Kasumi-1 (cell line): ENCODE measurements at places on chromosomes 16 and 17.

GRCh38 chr17:41396996-41397660, at the start of gene KRT31:
KRT31 (minus strand) TSS chr17:41397608; CDS start chr17:41397539, 69 bp downstream.
- DNase-seq, result no peak

DNA sequence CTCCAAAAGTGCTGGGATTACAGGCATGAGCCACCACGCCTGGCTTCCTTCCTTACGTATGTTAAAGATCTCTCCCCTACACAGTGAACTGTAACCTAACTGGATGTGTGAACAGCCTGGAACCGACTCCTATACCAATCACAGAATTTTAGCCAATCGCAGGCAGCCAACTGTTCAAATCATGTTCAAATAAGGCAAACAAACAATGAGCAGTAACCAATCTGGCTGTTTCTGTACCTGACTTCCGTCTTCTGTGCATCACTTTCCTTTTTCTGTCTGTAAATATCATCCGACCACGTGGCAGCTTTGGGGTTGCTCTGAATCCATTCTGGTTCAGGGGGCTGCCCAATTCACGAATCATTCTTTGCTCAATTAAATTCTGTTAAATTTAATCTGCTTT, 27.5 kb downstream of the TEKT5 start:
- DNase-seq, result no peak

- no peak for DNase-seq
Measured at GRCh38 chr16:4004206-4004605, 112.0 kb downstream of the ADCY9 start.

- no peak for DNase-seq
Measured at GRCh38 chr16:70746040-70746707, 54.8 kb downstream of the VAC14 start.

DNA sequence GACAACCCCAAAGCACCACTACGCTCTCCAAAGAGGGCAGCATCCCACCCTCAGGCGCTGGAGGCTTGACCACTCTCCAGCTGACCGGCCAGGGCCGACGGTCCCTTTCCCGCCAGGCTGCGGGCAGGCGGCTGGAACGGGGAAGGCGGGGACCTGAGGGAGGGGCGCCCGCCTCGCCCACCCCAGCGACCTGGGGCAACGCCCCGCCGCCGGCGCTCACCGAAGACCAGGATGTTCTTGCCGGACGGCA, 431 bp downstream of the DYNC1LI2 start:
- no peak for DNase-seq

DNA sequence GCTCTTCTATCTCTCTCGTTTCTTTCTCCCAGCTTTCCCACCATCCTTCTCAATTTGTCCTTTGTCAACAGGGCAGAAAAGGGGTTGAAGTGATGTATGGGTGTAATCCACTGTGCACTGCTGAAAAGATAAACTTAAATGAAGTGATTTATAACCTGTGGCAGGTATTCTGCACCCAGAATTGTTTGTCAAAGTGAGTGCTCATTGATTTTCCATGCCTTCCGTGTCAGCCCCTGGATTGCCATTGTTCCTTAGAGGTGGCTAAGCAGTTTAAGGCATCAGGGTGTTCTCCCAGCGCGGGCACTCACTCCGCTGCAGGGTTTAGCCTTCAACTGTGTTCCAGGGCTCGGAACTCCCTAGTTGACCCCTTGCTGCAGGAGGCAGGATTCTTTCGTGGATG, 82.9 kb downstream of the PITPNC1 start:
- DNase-seq, result no peak

GRCh38 chr17:30381340-30381659, 2.6 kb downstream of the CPD start:
- DNase-seq, result no peak

GRCh38 chr16:17538927-17539326, 68.2 kb upstream of the XYLT1 start:
- no peak for DNase-seq

DNA sequence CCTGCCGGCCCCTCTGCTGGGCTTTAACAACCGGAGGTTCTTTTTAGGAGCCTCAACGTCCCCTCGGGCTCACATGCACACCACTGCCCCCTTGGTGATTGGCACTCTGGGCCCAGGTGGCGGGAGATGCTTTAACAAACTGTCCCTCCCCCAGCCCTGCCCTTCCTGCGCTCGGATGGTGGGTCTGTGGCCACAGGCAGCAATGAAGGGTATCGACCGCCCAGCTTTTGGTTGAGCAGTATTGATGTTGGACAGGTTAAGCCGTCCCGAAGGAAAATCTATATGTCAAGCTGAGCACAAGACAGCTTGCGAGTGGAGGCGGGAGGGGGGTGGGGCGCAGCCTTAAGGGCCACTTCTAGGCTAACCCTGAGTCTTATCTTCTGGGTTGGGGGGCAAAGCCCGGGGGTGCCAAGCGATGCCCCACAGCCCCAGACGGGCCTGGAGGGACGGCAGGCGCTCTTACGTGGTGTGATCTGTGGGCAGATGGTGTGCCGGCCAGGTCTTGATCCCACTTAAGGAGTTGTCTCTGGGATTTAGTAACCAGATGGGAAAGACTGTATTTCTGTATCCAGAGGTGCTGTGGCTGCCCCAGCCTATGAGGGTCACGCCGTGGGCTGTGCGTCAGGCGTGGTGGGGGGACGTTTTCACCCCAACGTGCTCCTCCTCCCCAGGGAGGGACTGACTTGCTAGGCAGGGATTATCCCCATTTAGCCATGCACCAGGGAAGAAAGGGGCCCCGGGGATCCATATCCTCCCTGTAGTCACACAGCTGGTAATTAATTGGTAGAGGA, 6.2 kb downstream of the GSE1 start:
- no peak for DNase-seq

GRCh38 chr17:1480747-1481465, 11.6 kb downstream of the MYO1C start:
- DNase-seq, result no peak

DNA sequence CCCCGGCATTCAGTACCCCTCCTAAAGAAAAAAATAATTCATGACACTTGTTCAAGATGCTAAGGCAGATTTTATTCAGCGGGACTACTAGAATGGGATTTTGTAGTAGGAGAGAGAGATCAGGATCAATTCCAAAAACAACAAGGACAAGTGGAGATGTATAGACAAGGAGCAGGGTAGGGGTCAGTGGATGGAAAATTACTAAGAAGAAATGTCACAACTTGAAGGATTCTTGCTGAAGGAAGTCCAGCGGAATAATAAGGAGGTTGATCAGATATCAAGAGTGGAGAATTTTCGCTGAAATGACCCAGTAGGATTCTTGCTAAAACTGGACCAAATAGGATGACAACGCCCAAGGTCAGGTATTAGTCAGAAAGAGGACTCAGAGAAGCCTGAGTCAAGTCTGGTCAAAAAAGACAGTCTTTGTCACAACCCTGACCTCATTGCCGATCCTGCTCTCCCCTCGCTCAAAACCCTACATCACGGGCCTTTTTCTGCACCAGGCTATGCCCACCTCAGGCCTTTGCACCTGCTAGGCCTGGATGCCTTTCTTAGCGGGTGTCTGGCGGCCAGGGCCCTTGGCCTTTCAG, 36.9 kb downstream of the MMD start:
- DNase-seq, result no peak

DNA sequence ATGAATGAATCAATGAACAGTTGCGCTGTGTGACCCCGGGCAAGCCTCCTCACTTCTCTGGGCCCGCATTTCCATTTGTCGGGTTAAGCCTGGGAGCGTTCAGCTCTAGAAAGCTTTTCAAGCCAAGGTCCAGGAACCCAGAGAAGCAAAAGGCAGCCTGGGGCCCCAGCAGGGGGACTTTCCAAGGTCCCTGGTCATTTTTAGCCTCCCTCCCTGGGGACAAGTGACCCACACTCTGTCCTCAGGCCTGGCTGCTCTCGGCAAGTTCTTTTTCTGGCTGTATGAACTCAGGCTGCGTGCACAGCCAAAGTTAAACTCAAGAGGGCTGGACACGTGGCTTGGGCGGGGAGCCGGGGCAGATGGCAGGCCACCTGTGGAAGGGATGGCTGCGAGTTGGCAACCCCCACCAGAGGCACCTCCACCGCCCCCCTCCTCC, 41.4 kb upstream of the CIBAR2 start:
- no peak for DNase-seq

- no peak for DNase-seq
Measured at GRCh38 chr17:8628609-8629169, 1.8 kb downstream of the MYH10 start.

GRCh38 chr16:31572821-31573220, 45.1 kb downstream of the AHSP start:
- peak; percentile 17 for DNase-seq

DNA sequence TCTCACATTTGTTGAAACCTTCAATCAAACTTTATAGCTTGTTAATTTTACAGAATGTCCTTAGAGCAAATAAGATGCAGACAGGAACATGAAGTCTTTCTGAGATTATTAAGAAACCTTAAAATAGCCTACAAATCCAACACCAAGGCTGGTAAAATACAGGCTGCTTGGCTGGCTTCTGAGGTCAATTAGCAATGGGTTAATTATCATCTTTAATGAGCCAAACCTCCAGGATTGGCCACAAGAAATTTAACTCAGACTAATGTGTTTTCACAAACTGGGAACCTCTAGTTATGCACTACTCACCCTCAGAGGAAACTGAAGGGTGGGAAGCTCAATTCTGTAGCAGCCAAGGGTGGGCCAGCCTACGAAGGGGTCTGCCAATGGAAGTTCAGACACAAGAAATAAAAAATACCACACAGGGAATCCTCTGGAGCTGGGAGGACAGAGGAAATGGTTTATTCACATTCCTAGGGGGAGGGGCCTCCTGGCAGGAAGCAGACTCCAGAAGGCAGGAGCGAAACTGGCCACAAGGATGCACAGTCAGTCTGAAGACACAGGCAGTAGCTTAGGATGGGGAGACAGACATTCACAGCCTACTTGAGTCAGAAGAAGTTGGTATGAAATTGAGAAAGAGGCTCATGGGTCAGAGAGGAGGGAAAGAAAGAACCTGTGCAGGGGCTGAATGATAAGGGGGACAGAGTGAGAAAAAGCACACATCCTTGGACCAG, 36.1 kb downstream of the HIC1 start:
- no peak for DNase-seq

DNA sequence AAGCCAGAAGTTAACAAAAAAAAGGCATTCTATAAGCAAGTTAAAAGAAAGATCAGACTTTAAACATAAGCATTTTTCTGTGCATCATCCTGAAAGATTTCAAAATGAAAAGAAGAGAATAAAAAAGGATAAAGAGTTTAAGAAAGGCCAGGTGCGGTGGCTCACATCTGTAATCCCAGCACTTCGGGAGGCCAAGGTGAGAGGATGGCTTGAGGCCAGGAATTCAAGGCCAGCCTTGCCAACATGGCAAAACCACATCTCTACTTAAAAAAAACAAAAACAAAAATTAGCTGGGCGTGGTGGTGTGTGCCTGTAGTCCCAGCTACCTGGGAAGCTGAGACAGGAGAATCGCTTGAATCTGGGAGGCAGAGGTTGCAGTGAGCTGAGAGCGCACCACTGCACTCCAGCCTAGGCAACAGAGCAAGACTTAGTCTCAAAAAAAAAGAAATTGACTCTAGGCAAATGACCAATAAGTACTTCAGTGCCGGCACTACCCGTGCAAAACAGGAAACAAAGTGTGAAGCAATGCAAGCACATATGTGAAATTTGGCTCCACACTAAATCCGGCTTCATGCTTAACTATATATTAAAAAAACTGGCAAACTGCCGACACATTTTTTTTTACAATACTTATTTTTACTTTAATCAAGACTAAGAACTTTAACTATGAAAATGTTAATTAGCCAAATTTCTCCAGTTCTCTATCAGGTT, 83.2 kb upstream of the C17orf78 start:
- peak; percentile 85 for DNase-seq

DNA sequence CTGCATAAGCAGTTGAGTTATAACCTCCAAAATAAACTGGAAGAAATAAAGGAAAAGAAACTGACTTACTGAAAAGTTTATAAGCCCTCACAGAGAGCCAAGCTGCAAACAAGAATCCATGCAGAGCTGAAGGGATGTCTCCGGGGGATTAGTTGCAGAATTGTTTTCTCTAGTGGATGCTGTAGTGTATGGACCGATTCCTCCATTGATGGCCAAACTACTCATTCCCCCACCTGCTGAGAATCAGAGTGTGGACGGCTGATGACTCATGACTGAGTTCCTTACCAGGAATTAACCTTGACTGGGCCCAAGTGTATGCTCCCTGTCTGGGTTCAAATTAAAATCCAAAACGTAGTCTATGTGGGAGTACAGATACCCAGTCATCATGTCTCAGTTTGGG, 93.9 kb upstream of the CDH8 start:
- DNase-seq, result no peak

GRCh38 chr16:79327836-79328235, 272.7 kb downstream of the MAF start:
- no peak for DNase-seq

DNA sequence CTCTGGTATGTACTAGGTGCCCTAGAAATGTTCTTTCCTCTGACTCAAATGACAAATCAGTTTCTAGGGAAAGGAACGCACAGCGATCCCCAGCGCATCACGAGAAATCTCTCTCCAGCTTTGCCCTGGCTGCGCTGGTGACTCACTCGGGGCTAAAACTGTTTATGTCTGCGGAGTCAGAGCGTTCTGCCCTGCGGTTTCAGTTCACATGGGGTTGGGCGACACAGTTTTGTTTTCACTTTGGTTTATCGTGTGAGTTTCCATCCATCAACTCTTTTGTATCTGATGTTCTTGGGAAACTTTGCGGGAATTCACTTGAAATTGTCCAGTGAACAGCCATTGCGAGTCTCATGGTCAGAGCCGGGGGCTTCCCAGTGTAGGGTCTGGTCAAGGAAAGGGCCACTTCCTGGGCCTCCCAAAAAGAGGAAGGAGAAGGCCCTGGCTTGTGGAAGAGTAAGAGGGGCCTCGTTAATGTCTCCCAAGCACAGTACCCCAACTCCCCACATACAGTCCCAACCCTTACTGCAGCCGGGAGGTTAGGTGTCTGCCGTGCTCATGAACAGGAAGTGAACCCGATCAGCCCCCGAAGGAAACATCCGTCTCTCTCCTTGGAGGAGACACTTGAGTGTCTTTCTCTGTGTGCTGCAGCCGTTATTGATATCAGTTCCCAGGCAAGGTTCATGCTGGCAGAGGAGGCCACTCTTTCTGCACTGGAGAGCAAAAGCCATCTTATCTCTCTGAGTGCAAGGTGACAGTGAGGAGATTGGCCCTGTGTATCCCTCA, 643.2 kb downstream of the WWOX start:
- DNase-seq, result peak; percentile 58
